Stimulated activated CD8-positive, alpha-beta memory T cell treated with anti-CD3 and anti-CD28 coated beads, Interleukin-7, amount 100 ng/mL, for 4 hours (primary cell): ENCODE measurements at places on chromosomes 12 and 14.

- DNase-seq = no peak
These were observed 137.0 kb downstream of the MED13L start for GRCh38 chr12:116140529-116140928.

DNA sequence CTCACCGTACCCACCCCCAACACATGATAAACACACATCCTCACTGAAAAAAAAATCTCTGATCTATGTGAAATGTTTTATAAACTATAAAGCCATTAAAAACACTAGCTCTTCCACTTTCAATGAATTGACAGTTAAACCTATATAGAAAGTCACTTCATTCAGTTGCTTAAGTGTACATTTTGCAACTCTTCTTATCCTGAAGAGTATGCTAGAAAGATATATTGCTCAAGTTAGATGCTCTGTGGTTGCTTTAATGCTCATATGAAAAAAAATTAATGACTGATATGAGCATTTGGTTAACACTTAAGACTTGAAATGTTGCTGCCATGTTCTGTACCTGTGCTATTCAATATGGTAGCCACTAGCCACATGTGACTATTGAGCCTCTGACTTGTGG lies 21.0 kb upstream of the MIA2 start:
- DNase-seq = no peak

DNA sequence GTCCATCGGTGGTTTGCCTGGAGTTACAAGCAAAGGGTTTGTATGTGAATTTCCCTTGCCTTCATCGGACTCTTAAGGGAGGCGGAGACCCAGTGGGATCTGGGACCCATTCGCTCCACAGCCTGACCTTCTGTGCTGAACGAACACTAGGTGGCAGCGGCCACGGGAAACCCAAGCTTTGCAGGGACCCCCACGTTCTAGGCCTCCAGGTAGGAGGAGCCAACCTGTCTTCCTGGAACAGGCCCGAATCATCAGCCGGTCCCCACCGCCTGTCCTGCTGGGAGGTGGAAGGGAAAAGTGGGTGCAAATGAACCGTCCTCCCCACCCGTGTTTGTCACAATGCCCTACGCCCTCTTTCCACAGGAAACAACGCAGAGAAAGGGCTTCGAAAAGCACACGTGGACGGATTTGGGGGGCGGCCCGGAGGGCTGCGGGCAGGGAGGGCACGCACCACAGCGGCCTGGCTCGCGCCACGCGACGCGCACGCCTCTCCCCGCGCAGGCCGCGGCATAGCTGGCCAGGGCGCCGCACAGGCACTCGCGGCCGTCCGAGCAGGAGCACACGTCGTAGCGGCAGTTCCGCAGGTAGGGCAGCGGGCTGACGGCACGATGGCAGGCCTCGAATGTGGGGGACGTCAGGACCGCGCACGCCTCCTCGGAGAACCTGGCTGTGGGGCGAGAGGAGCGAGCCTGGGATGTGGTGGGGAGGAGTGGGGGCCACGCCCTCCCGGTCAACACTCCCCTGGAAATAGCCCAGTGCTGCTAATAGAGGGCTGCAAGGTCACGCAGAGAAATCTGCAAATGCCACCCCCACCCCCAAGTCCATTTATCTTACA lies 67.8 kb downstream of the VWF start:
- DNase-seq = no peak

DNA sequence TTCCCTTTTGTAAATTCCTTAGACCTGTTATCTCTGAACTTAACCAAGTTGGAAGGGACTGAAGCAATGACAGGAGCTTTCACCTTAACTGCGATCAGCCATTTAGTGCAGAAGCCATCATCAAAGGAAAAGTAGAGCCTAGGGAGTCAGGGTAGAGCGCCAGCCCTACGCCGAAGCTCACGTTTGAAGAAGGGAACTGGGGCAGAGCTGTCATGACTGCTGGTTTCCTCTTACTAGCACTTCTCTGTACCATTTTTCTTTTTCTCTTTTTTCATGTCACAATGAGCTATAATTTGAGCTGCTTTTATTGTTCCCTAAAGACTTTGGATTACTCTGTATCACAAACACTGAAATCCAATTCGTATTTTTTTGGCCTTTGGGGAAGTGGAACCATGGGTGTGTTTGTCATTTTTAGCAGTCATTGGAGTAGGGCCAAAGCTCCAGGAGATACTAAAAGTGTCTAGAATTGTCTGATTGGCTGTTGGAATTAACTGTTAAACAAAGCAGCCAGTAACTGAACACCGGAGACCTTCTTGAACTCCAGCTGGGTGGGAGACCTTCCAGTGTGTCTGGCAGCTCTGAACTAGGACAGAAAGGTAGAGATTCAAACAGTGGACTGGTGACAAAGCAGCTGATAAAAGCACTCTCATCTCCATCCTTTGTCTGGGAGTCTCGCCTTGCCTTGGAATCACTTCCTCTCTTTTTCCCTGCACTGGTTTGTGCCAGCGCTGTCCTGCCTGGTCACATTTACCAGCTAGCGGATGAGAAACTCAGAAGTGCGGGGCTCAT lies 9.1 kb downstream of the MTRFR start:
- DNase-seq = no peak

- DNase-seq = no peak
These were observed 117.5 kb upstream of the DYRK2 start for GRCh38 chr12:67531051-67531450.

DNA sequence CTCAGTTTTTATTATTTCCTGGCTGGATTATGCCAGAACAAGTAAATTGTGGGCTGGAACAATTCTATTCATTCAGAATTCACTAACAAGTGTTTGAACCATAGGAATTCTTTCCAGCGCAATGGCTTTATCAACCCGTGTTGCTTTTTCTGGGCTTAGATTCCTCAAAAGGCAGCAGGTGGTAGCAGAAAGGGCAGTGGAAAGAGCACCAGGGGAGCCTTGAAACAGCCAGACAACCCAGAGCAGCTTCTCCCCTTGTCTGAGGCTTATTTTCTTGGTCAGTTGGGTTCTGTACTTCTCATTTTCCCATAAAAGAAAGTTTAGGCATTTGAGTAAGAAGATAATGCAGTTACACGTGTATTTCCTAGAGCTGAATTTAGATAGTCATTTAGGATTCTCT lies 130.7 kb downstream of the OTOGL start:
- no peak for DNase-seq

GRCh38 chr14:100056431-100056830 lies 8.8 kb upstream of the EVL start:
- DNase-seq = no peak

DNA sequence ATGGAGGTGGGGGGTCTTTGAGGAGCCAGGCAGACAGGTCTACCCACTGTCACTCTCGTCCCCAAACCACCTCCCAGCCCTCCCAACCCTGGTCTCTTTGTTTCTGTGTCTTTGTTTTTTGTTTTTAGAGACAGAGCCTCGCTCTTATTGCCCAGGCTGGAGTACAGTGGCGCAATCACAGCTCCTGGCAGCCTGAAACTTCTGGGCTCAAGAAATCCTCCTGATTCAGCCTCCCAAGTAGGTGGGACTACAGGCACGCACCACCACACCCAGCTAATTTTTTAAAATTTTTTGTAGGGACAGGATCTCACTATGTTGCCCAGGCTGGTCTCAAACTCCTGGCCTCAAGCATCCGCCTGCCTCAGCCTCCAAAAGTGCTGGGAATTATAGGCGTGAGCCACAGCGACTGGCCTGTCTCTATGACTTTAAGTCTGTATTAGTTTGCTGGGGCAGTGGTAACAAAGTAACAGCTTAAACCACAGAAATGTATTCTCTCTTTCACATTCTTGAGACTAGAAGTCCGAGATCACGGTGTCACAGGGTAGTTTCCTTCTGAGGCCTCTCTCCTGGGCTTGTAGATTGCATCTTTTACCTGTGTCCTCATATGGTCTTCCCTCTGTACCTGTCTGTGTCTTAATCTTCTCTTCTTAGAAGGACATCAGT lies 26.1 kb downstream of the DTX1 start:
- DNase-seq = no peak

DNA sequence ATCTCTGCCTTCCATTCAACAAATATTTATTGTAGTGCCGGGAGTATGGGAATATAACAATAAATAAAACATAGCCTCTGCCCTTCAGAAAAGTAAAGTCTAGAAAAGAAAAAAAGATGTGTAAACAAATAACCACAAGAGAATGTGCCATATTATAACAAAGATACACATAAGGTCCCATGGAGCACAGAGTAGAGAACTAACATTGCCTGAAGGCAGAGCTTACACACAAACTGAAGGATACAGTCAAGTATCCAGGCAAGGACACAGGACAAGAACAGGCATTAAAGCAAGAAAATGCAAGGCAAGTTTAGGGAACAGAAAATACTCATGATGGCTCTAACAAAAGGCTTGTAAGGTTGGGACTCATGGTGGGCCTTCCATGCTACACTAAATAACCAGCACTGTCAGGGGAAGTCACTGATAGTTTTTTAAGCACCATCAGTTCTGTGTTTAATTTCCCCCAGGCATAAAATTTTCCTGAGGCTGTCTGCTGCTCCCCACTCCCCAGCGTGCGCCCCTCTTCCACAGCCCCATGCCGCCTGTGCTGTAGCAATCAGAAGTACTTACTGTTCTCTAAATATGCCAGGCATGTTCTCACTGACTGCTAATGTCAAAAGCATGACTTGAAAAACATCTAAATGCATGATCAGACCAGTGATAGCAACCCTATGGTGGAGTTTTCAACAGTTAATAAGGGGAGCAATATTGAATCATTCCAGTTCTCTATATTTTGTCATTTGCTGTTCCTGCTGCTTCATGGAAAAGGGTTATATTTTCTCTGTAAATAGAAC lies 77.8 kb downstream of the ANKS1B start:
- no peak for DNase-seq

- DNase-seq = no peak
These were observed 16.4 kb upstream of the ARID2 start for GRCh38 chr12:45713078-45713477.

DNA sequence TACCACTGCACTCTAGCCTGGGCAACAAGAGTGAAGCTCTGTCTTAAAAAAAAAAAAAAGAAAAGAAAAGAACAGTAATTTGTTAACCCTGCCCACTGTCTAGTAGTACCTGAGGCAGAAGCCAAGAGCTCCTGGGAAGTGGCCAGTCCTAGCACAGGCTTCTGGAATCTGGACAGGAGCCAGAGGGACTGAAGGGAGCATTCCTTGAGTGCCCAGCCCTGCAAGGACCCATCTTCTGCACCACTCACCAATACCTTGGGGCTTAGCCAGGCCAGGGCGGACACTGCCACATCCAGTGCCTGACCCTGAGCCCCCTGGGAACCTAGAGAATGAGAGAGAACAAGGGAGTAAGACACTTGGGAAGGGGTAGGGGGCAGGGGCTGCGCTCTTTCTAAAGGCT lies 33.7 kb downstream of the PARP2 start:
- DNase-seq = no peak

DNA sequence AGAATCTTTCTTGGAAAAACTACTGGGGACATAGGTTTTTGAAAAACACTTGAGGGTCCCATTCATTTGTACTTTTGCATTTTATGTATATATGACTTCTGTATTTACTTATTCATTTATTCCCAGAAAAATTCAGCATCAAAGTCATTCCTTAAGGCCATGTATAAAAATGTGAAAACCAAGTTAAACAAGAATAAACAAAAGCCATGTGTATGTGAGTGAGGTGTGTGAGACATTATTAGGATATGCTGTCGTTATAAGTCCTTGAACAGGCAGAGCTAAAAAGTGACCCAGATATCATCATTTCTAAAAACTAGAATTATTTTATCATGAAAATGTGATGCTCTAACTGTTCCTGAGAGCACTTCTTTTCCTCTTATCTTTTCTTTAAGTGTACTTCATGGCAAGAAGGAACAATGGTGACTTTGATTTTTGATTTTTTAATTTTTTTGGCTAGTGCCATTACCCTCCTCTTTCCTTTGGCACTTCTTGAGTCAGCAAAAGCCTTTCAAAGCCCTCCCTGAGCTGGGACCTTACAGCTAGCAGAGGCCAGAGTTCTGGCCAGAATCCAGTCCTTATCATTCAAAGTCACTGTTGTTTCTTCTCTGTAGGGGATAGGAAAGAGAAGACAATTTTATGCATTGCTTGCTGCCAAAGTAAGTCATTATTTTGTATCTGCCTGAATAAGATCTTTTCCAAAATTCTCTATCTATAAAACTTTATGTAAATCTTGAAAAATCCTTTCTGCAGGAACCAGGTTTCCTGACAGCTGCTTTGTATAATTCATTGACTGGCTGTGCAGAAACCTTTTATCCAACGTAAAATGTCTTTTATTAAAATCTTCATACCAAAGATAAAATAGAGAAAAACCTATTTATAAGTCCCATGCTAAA lies 419.7 kb upstream of the PRICKLE1 start:
- no peak for DNase-seq

DNA sequence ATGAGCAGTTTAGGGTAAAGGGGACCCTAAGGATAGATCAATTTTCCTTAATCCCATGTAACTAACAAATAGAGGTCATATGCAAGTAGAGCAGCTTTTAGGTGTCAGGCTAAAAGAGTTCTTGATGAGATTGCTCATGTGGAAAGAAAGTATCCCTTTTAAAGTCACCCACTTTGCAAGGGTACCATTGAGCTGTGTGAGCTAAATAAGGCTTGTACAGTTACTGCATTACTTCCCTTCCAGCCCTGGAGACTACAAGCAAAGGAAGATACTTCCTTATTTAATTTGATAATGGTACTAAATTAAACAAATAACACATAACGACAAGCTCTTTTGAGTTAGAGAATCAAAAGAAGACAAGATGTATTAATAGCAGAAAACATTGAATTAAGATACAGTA lies 191.7 kb downstream of the TMX1 start:
- DNase-seq = no peak

GRCh38 chr12:47141459-47141858 lies 61.7 kb upstream of the AMIGO2 start:
- DNase-seq = no peak

DNA sequence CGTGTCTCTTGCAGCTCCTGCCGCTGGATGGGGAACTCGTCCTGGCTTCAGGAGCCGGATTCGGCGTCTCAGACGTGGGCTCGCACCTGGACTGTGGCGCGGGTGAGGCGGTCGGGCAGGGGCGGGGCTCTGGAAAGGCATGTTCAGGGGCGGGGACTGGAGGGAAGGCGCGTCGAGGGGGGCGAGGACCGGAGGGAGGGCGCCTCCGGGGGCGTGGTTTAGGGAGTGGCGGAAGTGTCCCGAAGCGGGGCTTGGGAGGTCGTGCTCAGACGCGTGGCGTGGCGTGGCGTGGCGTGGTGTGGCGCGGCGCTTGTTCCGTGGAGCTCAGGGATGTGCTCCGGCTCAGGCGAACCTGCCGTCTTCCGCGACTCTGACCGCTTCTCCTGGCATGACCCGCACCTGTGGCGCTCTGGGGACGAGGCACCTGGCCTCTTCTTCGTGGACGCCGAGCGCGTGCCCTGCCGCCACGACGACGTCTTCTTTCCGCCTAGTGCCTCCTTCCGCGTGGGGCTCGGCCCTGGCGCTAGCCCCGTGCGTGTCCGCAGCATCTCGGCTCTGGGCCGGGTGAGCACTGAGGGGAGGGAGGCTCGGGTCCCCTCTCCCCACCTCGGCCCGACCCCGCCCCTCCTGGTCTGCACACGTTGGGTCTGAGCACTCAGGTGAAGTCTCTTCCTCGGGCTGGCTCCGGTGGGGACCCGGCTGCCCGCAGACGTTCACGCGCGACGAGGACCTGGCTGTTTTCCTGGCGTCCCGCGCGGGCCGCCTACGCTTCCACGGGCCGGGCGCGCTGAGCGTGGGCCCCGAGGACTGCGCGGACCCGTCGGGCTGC lies 6.2 kb downstream of the AMN start:
- peak; percentile 78 for DNase-seq
